RKO (cell line): ENCODE measurements at places on chromosomes 13 and 19.

- DNase-seq = peak; percentile 90
Observed at GRCh38 chr13:51557875-51558612, 26.2 kb upstream of the WDFY2 start.

GRCh38 chr13:51225029-51225428 lies 2.8 kb downstream of the FAM124A start:
- no peak for DNase-seq

DNA sequence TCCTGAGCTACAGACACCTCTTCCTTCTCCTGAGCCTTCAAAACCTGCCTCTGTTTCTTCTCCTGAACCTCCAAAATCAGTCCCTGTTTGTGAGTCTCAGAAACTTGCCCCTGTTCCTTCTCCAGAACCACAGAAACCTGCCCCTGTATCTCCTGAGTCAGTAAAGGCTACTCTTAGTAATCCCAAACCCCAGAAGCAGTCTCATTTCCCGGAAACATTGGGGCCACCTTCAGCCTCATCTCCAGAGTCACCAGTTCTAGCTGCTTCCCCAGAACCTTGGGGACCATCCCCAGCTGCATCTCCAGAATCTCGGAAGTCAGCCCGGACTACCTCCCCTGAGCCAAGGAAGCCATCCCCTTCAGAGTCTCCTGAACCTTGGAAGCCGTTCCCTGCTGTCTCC lies 10.0 kb downstream of the CHAMP1 start:
- DNase-seq = no peak

DNA sequence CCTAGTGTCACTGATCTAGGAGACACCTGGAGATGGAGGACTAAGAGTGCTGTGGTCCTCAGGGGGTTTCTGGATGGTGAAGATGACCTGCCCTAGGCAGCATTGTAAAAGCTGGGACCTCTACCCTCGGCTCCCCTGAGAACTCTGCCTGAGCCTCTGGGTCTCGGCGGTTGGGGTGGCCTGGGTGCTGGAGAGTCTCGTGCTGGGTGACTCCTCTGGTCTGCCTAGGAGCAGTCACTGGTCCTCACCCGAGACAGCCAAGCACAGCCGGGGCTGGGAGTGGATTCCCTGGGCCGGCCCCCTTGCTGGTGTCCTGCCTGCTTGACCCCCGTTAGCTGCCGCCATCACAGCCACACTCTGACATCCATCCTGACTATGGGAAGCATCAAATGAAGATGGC lies 6.7 kb downstream of the KCTD15 start:
- no peak for DNase-seq

DNA sequence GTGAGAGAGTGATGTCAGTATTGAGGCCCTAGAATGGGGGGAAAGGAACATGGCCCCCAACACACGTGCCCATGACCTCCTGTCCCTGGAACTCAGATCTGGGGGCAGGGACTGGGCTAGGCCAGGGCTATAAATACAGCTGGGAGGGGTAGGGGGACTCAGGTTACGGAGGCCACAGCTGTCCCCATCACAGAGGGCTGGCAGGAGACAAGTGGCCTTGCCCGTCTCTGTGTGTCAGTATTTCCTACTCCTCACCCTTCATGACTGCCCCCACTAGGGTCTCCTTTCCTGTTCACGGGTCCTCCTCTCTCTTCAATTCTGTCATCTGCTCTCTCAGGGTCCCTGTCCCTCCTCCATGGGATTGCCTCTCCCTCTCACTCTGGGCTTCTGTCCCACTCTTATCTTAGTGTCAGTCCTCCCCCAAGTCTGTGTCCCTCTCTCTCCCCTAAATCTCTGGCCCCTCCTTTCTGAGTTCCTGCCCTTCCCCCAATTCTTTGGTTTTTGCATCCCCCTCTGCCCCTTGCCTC lies 687 bp upstream of the HRC start:
- no peak for DNase-seq

DNA sequence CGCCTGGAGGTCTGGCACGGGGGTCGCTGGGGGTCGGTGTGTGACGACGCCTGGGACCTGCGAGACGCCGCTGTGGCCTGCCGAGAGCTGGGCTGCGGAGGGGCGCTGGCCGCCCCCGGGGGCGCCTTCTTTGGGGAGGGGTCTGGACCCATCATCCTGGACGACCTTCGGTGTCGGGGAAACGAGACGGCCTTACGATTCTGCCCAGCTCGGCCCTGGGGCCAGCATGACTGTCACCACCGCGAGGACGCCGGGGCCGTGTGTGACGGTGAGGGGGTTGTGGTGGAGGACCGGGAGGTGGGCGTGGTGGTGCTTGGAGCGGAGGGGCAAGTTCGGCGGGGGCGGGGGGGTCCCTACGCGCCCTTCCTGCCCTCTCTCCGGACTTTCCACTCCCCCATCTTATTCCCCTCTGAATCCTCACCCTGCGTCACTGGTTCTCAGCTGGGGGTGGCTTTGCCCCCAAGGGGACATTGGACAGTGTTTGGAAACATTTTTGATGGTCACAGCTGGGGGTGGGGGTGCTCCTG lies 5.5 kb downstream of the SSC5D start:
- no peak for DNase-seq

DNA sequence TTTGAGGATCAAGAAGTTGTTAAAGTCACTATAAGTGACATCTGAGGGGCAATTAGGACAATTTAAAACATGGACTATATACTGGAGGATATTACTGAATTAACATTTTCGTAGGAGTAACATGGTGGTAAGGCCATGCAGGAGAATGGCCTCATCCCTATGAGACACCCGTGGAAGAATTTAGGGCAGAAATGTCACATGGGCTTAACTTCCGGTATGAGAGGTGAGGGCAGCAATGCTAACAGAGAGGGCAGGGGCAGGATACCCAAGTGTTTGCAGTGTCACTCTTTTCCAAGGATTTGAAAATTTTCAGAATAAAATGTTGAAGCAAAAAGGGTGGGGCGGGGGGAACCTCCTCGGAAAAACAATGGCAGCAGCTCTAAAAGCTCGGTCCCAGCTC lies 23.6 kb downstream of the RANBP3 start:
- DNase-seq = no peak

GRCh38 chr13:46622630-46623256 lies 69.8 kb downstream of the LRCH1 start:
- DNase-seq = no peak

- DNase-seq = peak; percentile 21
Observed at GRCh38 chr19:44588771-44589112, 24.6 kb upstream of the IGSF23 start.

- no peak for DNase-seq
Observed at GRCh38 chr13:76890021-76890420, 3.8 kb upstream of the KCTD12 start.

DNA sequence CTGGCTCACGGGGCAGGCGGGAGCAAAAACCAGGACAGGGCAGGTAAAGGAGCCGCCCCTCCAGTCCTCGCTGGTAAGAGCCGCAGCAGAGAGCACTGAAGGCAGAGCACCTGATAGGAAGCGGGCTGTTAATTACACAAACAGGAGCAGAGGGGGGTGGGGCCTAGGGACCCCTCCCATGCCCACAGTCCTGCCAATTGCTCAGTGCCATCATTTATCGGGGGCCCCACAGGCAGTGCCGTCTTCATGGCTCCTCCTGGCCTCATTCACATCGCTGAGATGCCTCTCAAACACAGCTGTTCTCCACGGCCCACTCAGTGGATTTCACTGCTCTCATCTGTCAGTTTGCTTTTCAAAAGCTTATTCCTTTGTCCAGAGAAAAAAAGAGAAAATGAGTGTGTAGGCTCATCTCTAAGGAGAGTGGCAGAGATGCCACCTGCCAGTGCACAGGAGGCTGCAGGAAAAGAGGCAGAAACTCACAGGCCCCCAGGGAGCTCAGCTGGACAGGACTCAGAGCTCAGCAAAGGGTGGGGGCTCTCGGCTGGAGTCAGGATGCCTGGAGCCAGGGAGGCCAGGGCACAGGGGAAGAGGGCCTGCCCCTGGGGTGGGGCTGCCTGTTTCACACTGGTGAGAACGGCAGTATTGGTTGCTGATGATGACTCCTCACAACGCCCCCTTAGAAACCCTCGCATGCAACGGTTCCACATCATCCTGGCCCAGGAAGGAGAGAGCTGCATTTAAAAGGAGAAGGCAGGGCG lies 174.6 kb downstream of the COL4A1 start:
- no peak for DNase-seq

GRCh38 chr13:37680137-37680536 lies 81.6 kb upstream of the POSTN start:
- DNase-seq = no peak

GRCh38 chr13:97640268-97640667 lies 206.3 kb downstream of the RAP2A start:
- no peak for DNase-seq

DNA sequence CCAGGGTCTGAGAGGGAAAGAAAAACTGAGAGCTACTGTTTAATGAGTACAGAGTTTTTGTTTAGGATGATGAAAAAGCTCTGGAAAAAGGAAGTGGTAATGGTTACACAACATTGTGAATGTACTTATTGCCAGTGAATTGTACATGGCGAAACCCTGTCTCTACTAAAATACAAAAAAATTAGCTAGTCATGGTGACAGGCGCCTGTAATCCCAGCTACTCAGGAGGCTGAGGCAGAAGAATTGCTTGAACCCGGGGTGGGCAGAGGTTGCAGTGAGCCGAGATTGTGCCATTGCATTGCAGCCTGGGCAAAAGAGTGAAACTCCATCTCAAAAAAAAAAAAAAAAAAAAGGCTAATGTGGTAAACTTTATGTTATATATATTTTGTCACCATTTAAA lies 96.3 kb downstream of the VWA8 start:
- DNase-seq = no peak

DNA sequence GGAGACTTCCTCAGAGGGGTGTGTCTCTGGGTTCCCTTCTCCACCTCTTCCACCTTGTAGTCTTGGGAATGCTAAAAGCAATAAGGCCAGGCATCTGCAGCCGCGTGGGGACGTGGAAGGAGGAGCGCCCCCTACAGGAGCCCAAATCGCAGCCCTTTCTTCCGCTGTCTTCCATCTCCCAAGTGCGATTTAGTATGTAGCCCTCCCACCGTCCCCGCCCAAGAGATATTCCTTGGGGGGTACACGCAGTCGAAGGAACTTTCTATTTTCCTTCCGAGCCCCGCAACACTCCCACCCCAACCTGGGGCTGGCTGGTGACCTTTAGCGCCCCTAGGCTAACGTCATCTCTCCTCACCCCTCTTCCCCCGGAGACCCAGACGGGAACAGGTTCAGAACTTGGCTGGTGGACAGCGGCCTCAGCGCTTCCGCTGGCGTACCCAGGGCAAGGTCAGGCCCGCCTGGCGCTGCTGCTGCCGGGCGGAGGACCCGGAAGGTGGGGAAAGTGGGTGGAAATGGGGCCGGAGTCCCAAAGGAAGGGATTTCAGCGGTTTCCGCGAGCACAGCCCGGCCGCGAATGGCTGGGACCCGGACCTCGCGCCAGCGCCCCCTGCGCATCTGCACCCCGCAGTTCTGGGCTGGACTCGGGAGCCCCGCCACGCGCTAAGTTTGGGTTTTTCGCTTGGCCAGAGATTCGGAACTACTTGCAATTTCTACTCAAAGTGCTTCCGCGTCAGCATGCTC lies 2.1 kb upstream of the PCDH8 start:
- DNase-seq = peak; percentile 86

DNA sequence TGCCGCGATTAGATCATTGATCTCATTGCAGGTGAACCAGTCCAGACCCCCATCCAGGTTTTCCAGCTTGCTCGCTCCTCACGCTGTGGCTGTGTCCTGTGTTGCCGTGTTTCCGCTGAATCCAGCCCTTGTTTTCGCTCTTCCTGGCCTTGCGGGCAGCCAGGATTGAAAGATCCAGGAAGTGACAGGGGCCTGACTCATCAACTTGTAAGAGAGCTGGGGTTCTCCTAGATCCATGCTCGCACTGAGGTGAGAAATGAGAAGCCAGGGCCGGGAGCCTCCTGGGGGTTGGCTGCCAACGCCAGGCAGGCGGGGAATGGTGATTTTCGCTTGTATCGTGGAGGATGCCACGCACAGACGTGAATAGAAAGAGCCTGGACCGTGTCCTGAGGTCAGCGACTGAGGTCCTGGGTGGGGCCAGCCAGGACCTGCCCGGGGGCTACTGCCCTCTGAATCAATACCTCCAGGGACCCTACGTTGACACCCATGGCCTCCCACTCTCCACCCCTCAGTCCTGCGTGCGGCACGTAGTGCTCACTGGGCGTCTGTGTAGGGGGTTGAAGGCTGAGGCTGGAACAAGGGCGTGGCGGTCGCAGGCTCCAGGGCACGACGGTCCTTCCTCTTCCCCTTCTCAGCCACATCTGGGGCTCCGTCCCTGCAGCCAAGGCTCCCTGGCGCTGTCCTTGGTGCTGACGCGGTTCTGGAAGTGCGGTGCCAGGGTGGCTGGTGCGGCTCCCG lies 7.3 kb upstream of the PTPRH start:
- DNase-seq = peak; percentile 100

DNA sequence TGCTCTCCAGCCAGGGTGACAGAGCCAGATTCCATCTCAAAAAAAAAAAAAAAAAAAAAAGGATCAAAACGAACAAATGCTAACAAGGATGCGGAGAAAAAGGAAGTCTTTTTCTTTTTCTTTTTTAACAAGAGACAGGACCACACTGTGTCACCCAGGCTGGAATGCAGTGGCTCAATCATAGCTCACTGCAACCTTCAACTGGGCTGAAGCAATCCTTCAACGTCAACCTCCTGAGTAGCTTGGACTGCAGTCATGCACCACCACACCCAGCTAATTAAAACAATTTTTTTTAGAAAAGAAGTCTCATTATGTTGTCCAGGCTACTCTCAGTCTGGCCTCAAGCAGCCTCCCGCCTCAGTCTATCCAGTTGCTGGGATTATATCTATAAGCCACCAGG lies 20.8 kb upstream of the OR7A17 start:
- no peak for DNase-seq

GRCh38 chr19:8922591-8922990 lies 87.6 kb downstream of the MUC16 start:
- no peak for DNase-seq

DNA sequence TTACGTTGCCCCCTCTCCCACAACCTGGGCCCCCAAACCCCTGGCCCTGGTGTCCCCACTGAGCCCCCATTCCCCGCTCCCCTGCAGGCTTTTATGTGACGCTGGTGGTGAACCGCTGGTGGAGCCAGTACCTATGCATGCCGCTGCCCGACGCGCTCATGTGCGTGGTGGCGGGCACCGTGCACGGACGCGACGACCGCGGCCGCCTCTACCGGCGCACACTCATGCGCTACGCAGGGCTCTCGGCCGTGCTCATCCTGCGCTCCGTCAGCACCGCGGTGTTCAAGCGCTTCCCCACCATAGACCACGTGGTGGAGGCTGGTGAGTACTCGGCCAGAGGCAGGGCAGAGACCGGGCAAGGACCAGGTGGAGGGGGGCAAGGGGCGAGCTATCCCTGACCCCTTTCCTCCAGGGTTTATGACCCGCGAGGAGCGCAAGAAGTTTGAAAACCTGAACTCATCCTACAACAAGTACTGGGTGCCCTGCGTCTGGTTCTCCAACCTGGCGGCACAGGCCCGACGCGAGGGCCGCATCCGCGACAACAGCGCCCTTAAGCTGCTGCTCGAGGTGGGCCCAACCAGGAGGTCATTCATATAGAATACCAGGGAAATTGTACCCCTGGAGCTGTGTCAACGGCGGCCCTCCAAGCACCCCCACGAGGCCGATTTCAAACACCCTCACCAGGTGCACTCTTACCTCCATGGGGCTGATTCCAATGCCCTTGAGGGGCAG lies 3.0 kb downstream of the BEST2 start:
- no peak for DNase-seq

- DNase-seq = no peak
Observed at GRCh38 chr19:18742838-18743783, 48.0 kb downstream of the COMP start.
